Kasumi-1 (cell line): ENCODE measurements at places on chromosomes 6 and 20.
A peak's percentile ranks its signal among the peaks of the same experiment; 100 is the strongest.

DNA sequence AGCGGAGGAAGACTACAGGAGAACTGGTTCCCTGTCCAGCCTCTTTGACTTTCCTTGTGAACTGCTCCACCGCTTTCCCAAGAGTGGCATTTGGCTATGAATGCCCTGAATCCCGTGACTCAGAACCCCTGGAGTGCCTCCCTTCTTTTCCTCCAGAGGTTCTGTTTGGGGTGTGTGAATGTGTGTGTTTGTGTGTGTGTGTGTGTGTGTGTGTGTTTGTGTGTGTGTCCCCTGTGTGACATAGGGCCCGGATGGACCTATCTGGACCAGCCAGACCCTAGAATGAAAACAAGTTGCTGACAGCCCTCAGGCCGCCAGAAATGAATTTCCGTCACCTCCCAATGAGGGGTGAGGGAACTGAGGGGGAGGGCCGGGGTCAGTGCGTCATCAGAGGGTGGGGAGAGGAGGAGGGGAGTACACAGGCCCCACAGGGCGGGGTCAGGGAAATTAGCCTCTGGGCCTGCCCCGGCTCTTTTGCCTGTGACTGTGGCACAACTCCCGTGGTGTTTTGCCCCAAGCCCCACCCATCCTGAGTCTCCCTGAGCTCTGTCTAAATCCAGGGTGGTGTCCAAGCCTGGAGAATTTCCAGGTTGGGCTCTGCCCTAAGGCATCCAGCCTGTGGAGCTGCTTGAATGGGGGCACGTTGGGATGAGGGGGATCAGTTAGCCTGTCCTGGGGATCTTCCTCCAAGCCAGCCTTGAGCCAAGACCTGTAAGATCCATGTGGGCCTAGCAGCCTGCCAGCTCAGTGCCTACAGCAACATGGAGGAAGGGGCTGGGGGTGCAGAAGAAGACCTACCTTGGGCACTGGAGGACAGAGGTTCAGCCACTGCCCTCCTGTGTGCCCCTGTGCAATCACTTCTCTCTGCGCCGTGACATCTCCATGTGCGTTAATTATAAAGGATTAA lies 15.2 kb upstream of the MRPS18A start:
- no peak for DNase-seq

- no peak for DNase-seq
Observed at GRCh38 chr6:167850782-167851181, 24.1 kb downstream of the AFDN start.

GRCh38 chr6:2938004-2938631 lies 33.2 kb downstream of the SERPINB6 start:
- no peak for DNase-seq

- no peak for DNase-seq
Observed at GRCh38 chr6:166608774-166609173, 18.3 kb downstream of the RPS6KA2 start.

GRCh38 chr6:139422105-139423036 lies 47.9 kb upstream of the CITED2 start:
- peak; percentile 15 for DNase-seq

DNA sequence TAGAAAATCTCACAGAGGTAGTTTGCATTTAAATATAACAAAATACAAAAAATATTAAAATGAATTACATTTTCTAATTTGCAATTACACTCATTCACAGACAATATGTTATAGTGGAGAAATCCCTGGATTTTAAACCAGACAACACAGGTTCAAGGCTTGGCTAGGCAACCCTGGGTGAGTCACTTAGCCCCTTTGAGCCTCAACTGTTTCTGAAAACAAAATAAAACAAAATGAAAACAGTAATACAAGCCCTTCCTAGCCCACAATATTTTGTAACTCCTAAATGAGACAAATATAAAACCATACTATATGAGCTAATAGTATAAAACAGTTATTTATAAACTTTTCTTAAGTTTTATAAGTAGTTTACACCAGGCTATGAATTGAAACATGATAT lies 41.0 kb downstream of the UQCC1 start:
- no peak for DNase-seq

DNA sequence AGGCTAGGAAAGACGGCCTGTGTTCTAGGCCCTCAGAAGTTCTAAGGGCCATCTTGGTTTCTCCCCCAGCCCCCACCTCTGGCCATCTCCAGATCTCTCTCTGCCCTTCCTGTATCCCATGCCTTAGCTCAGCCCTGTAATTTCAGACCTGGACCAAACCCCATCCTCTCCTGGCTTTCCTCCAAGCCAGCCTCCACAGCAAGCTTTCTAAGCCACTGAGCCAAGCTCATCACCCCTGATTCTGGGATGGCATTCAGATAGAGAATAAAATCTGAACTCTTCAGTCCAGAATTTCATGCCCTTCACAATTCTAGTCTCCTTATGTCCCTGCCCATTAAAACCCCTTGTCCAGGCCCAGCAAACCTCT lies 18.9 kb upstream of the CCM2L start:
- no peak for DNase-seq

DNA sequence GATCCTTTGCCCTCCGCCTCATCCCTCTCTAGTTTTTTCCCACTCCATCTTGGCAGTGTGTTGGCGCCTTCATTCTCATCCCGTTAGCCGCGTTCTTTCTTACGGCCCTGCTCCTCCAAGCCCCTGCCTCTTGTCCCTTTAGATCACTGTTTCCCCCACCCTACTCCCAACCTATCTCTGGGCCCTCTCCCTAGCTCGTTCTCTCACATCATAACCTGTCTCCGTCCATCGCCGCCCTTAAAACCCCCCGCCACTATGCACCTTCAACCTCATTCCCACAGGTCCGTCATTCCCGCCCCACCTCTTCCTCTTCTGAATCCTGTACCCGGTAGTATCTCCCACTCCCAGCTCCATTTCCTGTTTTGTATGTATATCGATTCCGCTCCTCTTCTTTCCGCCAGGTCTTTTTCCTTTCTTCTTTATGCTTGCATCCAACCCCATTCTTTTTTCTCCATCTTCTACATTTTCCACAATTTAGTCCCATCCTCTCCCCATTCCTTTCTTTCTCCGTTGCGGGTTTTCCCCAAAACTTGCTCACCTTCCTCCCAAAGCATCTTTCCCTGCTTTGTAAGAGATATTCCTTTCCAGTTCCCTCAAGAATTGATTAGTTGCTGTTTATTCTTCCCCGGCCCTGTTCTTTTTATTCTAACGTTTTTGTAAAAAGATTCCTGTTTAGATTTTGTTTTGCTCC lies 671 bp downstream of the EFHC1 start:
- no peak for DNase-seq

GRCh38 chr6:163779727-163780284 lies 365.3 kb downstream of the QKI start:
- no peak for DNase-seq

GRCh38 chr6:52598123-52598823 lies 21.4 kb upstream of the TRAM2 start:
- peak; percentile 78 for DNase-seq
